ENCODE measurements at places on chromosomes 1 and 21.
A peak's percentile ranks its signal among the peaks of the same experiment; 100 is the strongest.

- peak; percentile 86 for DNase-seq
Measured at GRCh38 chr1:221873673-221874072, 131.8 kb upstream of the DUSP10 start.

GRCh38 chr1:15928971-15929965 lies 46.6 kb downstream of the ZBTB17 start:
- DNase-seq = no peak

DNA sequence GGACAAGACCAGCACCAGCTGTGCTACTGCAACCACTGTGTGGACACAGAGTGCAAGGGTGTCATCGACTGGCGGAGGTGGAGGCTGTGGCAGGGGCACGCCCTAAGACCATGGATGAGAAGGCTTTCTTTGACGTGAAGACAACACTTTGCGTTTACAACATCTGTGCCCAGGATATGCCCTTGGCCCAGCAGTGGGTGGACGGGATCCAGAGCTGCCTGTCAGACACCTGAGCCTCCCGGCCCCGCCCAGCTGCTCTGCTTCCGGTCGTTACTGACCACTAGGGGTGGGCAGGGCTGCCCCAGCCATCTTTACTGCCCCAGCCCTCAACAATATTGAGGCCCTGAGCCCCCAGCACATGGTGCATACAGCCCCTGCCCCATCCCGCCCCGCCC lies 21.4 kb upstream of the NPPB start:
- no peak for DNase-seq

DNA sequence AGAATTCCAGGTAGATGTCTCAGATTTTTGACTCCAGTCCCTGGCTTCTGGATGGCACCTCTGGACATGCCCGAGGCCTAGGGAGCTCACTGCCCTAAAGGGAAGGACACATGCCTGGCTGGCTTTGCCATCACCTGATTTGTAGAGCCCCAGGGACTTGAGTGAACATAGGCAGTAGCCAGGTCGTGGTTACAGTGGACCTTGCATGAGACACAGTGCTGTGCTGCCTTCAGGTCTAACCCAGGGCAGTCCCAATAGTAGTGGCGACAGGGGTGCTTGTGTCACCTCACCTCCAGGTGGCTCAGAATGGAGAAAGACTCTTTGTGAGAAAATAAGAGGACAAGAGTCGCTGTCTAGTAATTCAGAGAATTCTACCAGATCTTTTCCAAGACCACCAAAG lies 166.7 kb downstream of the USP25 start:
- no peak for DNase-seq

DNA sequence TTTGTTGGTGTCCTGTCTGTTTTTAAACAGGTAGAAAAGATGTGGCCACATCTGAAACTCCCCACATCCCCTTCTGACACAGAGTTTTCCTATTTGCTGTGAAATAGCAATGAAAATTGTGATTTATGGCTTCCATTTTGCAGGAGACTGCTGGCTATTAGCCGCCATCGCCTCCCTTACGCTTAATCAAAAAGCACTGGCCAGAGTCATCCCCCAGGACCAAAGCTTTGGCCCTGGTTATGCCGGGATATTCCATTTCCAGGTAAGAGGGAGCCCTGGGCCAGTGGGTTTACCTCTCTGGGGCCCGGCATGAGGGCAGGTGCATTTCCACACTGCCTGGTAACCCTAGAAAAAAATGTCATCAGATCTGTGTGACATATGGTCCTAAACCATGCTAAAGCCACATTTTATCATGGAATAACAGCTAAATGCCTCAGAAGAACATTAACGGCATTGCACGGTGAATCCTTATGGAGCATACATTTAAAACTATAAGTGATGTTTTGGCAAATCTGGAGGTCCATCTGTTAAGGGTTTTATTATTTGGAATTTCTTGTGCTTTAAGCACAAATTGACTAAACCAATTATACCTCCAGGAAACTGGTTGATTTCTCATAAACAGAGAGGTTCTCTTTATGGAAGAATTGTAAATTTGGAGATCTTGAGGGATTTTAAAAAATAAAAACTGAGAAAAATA lies 12.3 kb downstream of the CAPN9 start:
- no peak for DNase-seq

GRCh38 chr1:7984811-7985210 lies 23.3 kb downstream of the PARK7 start:
- DNase-seq = no peak

DNA sequence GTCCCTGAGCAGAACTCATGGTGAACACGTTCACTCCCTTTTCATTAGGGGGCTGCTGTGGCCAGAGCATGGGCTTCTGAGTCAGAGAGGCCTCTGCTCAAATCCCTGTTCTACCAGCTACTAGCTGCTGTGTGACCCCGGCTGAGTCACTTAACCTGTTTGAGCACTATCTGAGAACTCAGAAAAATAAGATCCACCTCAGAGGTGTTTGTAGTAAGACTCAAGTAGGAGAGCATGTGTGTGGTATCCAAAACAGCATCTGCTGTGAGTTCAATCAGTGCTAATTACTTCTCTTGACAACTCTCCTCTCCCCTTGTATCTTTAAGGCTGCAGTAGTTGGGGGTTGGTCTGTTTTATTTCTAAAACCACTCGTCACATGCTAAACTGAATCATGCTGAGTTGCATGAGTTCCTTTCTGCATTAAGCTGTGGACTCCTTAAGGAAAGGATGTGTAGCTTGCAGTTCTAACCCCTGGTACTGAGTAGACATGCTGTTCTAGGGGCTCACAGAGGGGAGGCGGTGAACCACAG lies 39.7 kb upstream of the JUN start:
- DNase-seq = no peak

DNA sequence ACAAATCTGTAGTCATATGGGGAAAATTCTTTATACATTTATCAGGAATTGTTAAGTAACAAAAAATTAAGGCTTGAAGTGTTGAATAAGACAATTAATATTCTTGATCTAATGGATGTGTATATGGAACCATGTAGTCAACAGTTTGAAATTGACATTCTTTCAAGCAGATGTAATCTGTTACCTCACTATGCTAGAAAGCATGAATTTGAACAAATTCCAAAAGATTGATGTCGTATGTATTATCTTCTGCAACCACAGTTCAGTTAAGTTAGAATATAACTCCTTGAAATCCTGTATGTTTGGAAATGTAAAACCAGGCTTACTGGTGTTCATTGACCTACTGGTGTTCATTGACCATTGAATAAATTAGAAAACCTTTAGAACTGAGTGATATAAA lies 16.1 kb downstream of the CCDC18 start:
- DNase-seq = no peak

DNA sequence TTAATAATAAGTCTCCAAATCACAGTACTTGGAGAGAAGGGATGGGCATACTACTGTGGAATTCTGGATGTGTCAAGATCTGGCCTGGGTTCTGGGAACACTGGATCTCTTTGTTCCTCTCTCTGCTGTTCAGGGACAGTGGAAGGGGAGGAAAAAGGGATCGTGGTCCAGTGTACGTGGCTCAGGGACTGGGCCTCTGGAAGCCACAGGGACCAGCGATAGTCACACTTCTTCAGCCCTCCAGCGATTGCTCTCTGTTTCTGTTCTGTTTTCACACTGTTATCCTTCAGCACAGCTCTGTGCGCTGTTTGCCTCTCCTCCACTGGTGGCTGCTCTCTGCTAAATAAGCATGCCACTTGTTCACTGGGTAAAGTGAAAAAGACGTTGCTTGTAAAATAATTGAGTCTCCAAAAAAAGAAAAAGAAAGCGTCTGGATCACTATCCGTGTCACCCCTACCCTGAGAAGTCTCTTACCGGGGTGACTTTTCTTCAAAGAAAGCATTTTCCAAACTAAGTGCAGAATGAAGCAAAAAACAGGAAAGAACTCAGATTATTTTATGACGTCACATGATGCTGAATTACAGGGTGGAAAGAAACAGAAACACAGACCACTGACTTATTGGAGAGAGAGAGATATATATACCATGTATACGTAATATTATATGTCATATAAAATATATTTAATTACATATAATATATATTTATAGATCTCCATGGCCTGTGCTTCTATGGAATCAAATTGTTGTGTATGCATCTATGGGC lies 279.4 kb downstream of the RGS7 start:
- DNase-seq = no peak

DNA sequence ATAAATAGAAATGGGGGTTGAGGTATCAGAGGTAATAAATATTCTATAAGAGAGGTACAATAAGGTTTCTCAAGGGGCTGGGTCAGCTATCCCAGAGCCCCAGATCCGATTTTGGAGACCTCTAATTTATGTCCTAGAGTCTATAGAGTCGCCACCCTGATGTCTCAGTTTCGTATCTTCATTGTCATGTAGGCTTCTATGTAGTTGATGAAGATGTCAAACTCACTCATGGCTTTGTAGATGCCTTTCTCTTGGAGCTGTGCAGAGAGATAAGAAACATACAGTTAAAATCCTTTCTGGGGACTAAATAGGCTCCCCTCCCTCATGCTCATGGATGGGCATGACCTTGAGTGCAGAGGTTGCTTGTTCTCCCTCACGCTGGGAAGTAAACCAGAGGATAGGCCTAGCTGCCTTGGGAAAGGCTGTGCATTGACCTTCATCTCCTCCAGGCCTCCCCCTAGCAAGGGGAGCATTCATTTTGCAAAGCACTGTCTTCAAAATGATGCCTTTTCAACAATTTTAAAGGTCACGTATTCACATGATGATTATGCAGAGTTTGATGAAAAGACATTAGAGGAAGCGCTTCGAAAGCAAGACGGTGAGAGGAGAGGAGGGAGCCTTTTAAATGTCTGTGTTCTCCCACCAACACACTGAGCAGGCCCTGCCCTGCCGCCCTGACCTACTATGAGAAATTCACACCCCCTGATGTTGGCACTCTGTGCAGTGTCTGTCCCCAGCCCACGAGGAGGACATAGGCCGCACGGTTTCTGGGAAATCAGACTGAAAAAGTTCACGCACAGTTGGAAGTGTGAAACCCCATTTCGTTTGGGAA lies 1.9 kb upstream of the IL19 start:
- DNase-seq = no peak

- DNase-seq = no peak
Measured at GRCh38 chr21:36821032-36821299, 122.1 kb downstream of the SIM2 start.

DNA sequence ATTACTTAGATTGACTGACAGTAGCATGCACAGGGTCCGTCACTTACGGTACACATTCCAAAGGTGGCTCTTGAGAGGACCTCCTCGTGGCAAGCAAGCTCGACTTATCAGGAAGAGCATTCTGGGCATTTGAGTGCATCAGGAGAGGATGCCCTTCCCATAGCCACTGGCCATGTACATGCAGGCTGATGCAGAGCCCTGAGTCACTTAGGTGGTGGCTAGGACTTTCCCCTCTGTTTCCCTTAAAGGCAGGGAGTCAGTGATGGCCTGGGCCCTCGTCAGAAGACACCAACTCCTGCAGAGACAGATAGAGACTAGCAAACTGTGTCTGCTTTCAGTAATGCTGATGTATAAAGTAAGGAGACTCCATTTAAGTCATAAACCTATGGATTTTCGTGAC lies 12.9 kb downstream of the EXO1 start:
- no peak for DNase-seq

DNA sequence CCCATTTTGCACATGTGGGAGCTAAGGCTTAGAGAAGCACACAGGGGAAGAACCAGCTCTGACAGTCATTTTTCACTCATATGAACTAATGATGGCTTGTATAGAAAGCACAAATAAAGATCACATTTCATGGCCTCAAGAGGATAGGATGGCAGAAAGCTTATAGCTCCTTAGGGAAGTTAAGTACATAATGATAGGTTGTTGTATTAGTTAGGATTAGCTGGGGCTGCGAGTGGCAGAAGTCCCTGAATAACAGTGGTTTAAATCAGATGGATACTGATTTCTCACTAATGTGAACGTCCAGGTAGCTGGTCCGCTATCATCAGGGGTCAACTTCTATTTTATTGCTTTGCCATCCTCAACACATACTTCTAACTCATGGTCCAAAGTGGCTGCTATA lies 284.0 kb downstream of the RPS6KC1 start:
- DNase-seq = no peak

- no peak for DNase-seq
Measured at GRCh38 chr1:23480187-23481025, 3.6 kb downstream of the ASAP3 start.

- no peak for DNase-seq
Measured at GRCh38 chr1:39213511-39214002, 9.1 kb downstream of the MACF1 start.

- no peak for DNase-seq
Measured at GRCh38 chr1:205451759-205452164, 4.1 kb downstream of the BLACAT1 start.

- no peak for DNase-seq
Measured at GRCh38 chr1:205766038-205766437, 9.2 kb downstream of the RAB29 start.

- DNase-seq = peak; percentile 56
Measured at GRCh38 chr21:25188677-25189079, 418.6 kb downstream of the MRPL39 start.

DNA sequence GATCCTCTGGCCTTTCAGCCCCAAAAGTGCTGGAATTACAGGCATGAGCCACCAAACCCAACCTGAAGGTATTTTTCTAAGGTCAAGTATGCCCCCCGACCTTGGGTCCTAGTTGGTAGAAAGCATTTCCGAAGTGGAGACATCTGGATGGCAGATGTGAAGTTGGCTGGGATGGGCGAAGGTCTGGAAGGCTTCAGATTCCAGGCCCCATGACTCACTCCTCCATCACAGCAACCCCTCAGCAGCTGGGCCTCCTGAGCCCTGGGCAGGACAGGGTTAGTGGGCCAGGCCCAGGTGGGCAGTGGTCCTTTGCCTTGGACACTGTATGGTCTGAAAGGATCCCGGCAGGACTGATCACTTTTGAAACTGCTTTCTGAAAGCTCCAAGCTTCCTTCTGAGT lies 23.3 kb downstream of the NAV1 start:
- no peak for DNase-seq
